ENCODE measurements at places on chromosomes 6 and 20.

- no peak for DNase-seq
These were observed 244.7 kb downstream of the CDKAL1 start for GRCh38 chr6:20778912-20779311.

DNA sequence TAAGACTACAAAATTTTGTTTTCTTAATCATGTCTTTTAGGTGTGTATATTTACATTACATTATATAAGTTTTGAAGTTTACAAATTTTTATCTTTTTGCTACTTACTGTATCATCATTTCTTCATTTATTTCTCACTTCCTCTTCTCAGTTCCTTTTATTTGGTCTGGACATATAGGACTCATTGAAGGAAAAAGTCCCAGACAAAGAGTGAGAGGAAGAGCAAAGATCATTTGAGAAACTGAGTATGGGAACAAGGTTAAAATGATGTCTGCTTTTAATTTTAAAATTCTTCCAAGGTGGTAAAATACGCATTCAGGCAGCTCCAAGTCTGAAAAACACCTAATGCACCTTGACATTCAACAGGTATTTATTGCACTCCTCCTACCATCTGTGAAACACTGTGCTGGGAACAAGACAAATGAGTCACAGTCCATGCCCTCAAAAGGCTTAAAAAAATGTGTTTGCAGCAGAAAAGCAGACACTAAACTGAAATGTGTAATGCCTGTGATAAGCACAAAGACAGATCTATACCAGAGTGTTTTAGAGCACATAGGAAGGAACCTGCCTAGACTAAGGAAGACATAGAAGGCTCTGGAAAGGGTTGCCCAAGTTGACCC, 63.2 kb downstream of the PKIB start:
- no peak for DNase-seq

DNA sequence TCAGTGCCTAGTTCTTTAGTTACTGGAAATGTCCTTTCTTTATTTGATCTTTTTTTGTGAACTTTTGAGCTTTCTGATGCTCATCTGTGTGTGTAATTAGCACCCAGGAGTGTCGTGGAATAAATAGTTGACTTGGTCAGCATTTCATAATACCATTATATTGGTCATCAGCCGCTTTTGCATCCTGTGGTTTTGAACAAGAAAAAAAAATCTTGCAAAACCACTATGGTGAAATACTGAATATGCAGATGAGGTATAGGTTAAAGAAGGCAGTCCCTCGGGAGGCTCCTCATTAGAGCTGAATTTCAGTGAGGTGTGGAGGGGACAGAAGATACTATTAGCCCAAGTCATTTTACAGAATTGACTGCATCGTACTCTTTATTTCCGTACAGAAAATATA, 90.1 kb downstream of the FOXO3 start:
- no peak for DNase-seq

DNA sequence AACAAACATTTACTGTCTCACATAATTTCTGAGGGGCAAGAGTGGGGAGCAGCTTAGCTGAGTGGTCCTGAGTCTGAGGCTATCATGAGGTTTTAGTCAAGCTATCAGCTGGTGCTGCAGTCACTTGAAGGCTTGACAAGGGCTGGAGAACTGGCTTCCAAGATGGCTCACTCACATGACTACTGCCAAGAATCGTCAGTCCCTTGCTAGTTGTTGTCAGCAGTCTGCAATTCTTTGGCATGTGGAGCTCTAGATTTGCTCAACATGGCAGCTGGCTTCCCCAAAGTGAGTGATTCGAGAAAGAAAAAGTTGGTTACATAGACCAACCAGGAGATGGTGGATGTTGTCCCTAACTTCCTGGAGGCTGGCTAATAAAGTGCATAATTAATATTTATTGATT, 2.8 kb upstream of the LRRC1 start:
- DNase-seq = no peak

GRCh38 chr6:30964075-30964474, 19.4 kb upstream of the MUC21 start:
- DNase-seq = no peak

All from stimulated activated CD8-positive, alpha-beta memory T cell treated with anti-CD3 and anti-CD28 coated beads, Interleukin-15, amount 100 ng/mL, for 24 hours (primary cell).